SK-N-SH (cell line): ENCODE measurements at places on chromosomes 16 and 17. TPM values are rescaled to one million over a fixed set of nuclear protein-coding genes. Genes with fewer than 3 reads are reported as not detected.
A peak's percentile ranks its signal among the peaks of the same experiment; 100 is the strongest.

CIBAR2 gene
- polyA plus RNA-seq = 0.15 and 0.24 TPM in 2 replicates

- DNase-seq = no peak
Observed at GRCh38 chr16:59305850-59306249, 571.7 kb upstream of the GOT2 start.

ASPA gene
- not detected in 2 replicates for polyA plus RNA-seq

SMIM36 gene
- polyA plus RNA-seq = not detected in 2 replicates

GRCh38 chr17:9242497-9242881 lies 221.2 kb downstream of the NTN1 start:
- DNase-seq = no peak

SLC16A13 gene
- polyA plus RNA-seq = 2.5 and 3.9 TPM in 2 replicates

- no peak for DNase-seq
Observed at GRCh38 chr17:68397108-68397536, 60.2 kb downstream of the WIPI1 start.

DNA sequence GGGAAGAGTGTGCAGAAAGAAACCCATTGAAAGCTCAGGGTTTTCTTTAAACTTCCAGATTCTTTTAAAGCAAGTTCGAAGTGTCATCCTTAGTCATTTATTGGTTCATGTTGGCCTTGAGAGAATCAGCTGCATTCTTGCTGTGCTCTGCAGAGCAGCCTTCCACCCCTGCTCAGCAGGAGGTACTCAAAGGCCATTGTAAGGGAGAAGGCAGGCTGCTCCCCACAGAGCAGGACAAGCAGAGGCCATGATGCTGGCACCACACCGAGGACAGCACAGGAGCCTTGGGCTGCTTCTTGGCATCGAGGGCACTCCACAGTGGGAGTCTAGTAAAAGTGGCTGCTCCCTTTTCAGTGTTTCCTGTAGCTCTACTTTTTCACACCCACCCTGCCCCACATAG lies 29.6 kb downstream of the NMT1 start:
- no peak for DNase-seq

DNA sequence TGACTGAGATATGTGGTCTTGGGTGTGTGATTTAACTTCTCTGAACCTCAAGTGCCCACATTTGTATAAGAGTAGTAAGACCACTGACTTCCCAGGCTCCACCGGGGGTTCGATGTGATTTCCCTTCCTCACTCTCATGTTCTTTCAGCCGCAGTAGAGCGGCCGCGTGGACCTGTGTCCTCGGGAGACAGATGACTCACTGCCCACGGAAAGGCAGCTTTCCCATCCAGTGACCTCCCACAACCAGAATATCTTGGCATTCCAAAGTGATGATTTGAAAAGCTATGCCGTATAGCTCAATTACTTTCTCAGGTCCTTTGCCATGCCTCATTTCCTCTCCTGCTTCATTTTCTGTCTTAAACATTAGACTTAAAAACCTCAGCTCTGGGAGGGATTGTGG lies 73.6 kb downstream of the IL21R start:
- DNase-seq = no peak

GRCh38 chr17:35892091-35893035 lies 12.2 kb upstream of the CCL5 start:
- DNase-seq = no peak

TP53TG3F gene
- 0.02 and 0.47 TPM in 2 replicates for polyA plus RNA-seq

SYNGR3 gene
- 10.7 and 10.8 TPM in 2 replicates for polyA plus RNA-seq

- DNase-seq = peak; percentile 89
Observed at GRCh38 chr17:40451420-40451819, 8.2 kb downstream of the IGFBP4 start.

CSH2 gene
- polyA plus RNA-seq = not detected in 2 replicates

GRCh38 chr17:77178050-77178449 lies 37.3 kb downstream of the SEC14L1 start:
- no peak for DNase-seq
